ENCODE measurements at places on chromosomes 13 and 19.

DNA sequence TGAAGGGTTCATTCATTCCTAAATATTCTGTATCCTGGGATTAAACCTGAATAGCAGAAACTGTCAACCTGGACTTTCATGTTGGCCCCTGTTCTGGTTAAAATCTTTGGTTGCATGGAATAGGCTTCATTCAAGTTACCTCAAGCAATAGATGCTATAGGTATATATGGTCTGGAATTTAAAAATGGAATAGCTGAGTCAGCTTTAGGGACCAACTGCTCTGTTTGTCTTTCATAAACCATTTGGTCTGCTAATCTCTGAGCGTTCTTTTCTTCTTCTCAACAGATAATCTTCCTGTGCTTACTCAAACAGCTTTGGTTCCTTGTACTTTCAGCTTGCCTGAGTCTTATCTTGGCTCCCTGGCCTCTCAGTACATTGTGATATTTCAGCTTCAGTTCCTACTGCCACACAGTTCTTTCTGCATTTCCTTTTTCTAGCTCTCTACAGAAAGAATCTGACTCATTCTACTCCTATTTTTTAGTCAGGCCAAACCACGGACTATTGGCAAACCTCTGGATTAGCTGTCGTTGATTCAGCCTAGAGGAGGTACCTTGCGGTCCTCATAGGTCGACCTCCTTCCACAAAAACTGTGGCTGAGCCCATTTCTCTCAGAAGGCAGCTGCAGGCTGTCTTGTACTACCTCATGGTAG lies 35.9 kb upstream of the MAB21L1 start:
- no peak for DNase-seq

GRCh38 chr13:94933230-94933751 lies 220.9 kb upstream of the SOX21 start:
- DNase-seq, result no peak

- DNase-seq, result no peak
Measured at GRCh38 chr19:28882818-28883217, 330.1 kb downstream of the UQCRFS1 start.

DNA sequence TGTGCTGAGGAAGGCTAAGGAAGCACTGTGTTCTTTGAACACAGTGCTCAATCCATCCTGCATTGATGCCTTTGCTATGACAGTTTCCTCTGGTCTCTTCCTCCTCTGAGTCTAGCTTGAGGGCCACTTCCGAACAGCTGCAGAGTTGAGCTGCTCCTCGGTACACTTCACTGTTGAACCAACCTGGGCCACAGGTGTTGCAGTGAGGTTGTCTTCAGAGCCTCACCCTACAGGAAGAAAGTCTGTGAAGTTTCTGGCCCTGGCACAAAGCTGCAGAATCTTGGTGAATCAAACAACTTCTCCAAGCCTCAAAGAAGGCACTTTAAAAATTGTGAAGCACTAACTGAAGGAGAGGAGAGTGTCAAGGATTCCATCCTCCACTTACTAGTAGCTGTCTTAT lies 394.0 kb downstream of the KCNRG start:
- no peak for DNase-seq

- no peak for DNase-seq
Measured at GRCh38 chr13:93603043-93603442, 376.4 kb downstream of the GPC6 start.

DNA sequence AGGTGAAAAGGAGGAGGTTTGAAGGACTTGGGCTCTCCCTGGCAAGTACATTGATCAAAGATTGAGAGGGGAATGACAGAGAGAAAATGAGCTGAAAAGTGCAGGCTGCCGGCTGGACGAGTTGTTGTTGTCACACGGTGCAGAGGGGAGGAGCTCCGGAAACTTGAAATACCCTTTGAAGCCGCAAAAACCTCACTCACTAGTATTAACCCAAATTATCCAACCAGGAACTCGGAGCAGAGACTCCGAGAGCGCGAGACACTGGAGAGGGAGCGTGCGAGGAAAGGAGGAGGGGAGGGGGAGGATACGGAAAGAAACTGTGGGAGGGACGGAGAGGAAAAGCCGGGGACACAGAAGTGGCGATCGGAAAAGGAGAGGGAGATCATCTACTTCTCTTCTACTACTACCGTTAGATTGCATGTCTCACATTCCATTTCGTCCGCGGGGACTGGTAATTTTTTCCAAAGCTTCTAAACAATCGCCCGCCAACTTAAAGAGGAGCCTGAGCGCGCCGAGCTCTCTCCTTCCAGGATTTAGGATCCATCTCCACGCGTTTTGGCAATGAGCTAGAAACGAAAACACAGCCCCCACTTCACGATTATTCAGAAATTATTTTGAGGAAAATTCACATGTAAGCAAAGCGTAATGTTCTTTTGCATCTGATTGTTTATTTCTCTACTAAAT lies at the start of gene DACH1:
Gene DACH1 (minus strand): TSS at position 74 of the 684 bp plus-strand sequence.
- no peak for DNase-seq

DNA sequence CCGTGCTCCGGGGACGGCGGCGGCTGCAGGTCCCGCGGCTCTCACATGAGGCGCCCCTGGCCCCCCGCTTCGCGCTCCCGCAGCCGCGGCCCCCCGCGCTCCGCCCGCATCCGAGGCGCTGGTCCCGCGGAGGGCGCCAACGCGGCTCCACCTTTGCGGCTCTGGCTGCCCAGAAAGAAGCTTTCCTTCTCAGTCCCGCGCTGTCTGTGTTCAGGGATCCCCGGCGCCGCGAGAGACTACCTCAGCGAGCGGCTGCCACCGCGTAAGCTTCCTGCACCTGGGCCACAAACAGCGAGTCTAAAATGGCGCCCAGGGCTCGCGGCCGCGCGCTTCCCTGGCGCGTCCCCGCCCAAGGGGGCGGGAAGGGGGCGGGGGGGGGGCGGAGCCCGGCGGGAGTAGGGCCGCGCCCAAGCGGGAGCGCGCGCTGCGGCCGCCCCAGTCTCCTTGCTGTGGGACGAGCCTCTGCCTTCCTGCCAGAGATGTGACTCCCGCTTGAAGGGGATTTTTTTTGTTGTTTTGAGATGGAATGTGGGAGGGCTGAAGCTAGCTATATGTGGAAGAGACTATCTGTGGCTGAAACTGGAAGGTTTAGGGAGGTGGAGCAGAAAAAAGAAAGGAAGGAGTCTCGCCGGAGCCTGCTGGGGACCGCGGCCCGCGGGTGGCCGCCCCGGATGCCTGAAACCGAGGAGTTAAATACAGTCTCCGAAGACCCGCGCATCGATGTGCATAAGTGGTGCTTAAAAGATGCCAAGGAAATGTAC lies at the start of gene FBXL3:
Gene FBXL3 (minus strand): TSS at position 299 of the 761 bp plus-strand sequence. CDS start 5,299 bp downstream, outside the sequence.
- peak; percentile 76 for DNase-seq

DNA sequence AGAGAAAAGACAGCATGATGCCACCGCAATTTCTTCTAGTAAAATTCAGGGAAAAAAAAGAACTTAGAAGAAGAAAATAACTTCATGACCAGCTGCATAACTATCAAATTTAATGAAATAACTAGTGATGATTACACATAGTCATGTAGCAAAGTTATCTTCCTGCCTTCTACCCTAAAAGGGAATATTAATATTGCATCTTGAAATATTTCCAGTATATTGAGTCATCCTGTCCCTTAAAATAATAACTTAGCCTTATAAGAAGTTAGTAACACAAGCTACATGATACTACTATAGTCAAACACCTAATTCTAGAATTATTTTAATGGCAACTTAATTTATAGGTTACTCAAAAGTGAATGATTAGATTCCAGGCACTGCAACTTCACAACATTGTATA lies 289.2 kb downstream of the KLF12 start:
- DNase-seq, result no peak

DNA sequence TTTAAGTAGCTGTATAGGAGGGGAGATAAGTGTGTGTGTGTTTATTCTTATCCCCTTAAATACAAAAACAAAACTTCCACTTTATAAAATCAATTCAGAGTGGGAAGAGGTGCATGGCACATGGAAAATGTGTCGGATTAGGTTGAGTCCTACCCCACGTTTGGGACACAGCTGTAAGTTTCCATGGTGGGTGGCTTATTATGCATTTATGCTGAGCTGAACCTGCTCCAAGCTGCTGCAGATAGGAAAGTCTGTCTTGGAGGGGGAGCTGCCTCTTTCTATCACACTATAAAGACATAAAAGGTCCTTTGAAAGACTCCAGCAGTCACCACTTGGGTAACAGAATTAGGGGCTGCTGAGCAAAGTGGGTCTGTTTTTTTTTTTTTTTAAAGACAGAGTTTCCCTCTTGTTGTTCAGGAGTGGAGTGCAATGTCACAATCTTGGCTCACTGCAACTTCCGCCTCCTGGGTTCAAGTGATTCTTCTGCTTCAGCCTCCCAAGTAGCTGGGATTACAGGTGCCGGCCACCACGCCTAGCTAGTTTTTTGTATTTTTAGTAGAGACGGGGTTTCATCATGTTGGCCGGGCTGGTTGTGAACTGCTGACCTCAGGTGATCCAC lies 15.2 kb downstream of the ACTN4 start:
- no peak for DNase-seq

DNA sequence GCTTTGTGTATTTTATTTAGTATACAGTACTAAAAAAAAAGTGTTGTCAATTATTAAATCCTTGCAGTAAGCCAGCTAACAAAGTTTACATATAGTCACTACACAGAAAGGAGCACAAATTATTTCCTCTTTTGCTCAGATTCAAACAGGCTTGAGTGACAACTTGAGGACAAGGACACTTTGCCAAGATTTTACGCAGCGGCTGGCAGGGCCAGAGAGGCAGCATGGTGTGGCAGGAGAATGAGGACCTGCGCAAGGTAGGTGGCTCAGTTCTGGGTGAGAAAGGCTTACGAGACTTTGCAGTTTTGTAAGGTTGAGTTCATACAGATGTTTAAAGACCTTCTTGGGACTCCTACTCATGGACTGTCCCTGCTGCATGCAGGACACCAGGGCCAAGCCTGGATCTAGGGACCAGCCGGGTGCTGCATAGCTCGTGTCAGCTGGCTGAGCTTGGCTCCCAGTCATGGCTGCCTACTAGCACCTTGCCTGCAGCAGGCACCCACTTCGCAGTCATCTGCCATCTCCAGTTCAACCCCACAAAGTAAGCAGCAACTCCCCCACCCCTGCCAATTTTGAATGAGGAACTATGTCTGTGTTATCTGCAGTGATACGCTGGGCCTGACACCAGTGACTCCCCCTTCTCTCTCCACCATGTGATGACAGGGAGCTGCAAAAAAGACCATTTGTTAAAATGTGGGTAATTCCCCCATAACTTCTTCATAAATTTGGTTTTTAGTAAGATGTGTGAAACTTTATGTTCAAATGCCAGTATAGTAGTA lies 3.7 kb upstream of the TUBA3C start:
- DNase-seq, result no peak

GRCh38 chr13:48890391-48890790 lies 85.3 kb upstream of the FNDC3A start:
- DNase-seq, result no peak

DNA sequence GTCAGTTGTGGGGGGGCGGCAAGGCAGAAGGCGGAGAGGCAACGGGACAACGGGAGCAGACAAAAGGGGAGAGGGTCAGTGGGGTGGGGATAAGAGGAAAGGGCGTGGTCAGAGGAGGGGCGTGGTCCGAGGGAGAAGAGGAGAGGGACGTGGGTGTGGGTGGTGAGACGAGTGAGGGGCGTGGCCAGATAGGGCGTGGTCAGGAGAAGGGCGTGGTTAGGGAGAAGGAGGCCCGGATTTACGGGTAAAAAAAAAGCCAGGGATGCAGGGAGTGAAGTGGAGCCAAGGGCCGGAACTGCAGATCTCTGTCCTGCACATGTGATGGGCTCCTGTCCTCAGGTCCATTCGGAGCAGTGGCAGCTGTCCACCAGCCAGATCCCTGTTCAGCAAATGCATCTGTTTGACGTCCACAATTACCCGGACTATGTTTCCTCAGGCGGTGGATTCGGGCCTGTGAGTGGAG lies 21.5 kb downstream of the CPT1C start:
- no peak for DNase-seq

DNA sequence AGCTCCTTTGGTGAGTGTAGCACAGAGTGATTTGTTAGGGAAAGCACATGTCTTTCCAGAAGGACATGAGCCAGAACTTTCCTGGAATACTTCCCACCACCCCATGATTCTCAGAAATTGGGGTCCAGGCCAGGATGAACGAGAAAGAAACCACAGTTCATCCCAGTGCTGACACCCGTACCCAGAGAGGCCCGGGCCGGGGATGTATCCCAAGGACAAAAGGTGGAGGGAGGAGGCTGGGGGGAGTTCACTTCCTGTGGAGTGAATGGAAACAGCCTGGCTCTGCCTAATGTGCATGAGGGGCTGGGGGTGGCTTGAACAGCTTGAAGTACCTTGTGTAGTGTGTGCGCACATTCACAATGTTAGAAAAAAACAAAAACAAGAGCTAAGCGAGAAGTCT lies 47.5 kb downstream of the CDADC1 start:
- no peak for DNase-seq

DNA sequence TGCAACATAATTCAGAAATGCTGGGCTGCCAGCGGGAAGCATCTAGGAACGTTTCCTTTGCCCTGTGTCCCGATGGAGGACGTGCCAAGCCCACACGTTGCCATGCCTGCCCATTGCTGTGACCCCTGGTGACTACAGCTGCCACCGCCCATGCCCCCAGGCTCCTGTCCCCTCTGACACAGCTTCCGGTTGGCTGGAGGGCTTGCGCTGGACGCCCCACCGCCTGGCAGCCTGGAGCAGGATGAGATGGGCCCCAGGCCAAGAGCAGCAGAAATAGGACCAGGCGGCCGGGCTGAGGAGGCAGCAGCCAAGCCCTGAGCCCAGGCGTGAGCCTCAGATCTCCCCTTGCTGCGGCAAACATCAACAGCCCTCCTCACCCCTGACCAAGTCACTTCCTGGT lies 125.9 kb downstream of the COL4A2 start:
- DNase-seq, result no peak

DNA sequence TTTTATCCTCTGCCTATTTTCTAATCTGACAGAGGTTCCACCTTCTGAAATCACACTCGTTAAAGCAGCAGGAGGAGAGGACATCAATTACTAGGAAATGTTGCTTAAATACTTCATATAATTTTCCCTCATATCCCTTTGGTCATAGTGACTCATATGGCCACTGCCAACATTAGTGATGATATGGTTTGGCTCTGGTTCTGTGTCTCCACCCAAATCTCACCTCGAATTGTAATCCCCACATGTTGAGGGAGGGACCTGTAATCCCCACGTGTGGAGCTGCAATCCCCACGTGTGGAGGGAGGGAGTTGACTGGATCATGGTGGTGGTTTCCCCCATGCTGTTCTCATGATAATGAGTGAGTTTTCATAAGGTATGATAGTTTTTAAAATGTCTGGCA lies 618.4 kb upstream of the SLITRK5 start:
- DNase-seq, result no peak

DNA sequence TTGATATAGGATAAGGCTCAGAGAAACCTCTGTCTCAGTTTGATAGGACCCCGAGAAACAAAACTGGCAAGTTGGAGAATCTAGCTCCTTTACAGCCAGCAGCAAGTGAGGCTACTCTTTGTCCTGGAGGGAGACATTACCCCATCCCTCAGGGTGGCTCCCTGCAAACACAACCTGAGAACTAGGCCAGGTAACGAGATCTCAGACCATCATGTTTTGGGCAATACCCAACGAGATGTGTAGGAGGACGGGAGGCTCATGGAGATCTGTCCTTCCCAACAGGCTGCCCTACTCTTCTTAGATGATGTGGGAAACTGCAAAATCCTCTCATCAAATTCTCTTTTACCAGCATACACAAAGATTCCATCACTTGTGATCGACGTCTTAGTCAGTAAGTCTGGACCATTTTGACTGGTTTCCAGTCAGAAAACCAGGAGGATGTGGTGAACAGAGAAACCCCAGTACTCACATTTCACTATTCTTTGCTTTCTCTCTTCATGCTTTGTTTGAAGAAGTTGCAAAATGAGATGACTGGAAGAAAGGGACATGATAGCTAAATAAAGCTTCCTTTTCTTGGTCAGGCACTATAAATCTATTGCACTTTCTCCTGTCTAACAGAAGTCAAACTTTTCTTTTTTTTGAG lies 6.0 kb upstream of the CTU1 start:
- no peak for DNase-seq

GRCh38 chr13:34035676-34036325 lies 217.9 kb downstream of the RFC3 start:
- no peak for DNase-seq

All from stimulated activated CD4-positive, alpha-beta T cell treated with anti-CD3 and anti-CD28 coated beads, Interleukin-4, amount 100 ng/mL, for 48 hours (primary cell).